ENCODE measurements at places on chromosomes 6 and 20. TPM values are rescaled to one million over a fixed set of nuclear protein-coding genes. Genes with fewer than 3 reads are reported as not detected.

Gene CCN6
- total RNA-seq: not detected

Gene OOEP
- not detected for total RNA-seq

Gene PHACTR1
- 4.0 TPM for total RNA-seq

Gene LRFN2
- not detected for total RNA-seq

Gene ZC2HC1B
- total RNA-seq: not detected

Gene LZTS3
- 39.1 TPM for total RNA-seq

Data from thyroid gland (tissue), 4 donors.